ENCODE measurements at places on chromosomes 7 and 10.
A peak's percentile ranks its signal among the peaks of the same experiment; 100 is the strongest.

DNA sequence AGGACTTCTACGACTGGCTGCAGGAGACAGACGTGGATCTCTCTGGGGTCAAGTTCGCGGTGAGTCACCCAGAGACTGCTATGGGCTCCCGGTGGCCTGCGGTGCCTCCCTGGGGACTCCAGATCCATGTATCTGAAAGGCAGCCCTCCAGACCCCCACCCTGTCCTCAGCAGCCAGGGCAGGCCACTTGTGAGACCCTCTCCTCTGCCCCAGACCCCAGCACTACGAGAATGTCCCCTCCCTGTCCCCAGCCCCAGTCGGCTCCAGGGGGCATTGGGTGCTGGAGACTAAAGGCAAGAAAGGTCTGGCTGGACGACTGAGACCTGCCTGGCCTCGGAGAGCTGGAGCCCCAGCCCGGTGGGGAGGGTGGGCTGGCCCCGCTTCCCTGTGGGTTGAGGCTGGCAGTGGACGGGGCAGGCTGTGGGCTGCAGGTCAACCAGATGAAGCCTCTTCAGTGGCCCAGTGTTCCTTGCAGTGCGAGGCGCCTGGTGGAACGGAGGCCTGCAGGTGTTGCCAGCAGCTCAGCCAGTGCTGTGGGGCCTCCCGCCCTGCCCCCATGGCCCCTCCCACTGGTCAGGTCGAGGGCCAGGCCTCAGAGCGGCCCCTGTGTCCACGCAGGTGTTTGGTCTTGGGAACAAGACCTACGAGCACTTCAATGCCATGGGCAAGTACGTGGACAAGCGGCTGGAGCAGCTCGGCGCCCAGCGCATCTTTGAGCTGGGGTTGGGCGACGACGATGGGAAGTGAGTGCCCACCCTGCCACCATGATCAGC, 13.8 kb downstream of the TMEM120A start:
- DNase-seq: no peak

- DNase-seq: no peak
These were observed 23.8 kb upstream of the FBXW4 start for GRCh38 chr10:101718690-101719275.

DNA sequence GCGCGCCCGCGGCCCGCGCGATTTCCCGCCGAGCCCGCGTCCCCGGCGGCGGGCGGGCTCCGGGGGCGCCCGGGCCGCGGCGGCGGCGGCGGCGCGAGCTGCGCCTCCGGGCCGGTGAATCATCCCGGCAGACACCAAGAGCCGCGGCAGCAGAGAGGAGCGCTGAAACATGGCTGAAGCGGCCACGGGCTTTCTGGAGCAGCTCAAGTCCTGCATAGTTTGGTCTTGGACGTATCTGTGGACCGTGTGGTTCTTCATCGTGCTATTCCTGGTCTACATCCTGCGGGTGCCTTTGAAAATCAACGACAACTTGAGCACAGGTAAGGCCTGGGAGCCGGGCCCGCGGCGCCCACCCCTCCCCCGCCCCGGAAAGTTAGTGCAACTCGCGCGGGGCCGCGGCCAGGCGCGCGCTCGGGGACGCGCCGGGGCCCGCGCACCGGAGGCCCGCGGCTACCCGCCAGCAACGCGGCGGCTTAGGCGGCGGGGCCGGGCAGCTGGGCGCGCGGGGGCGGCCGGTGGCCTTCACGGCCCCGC, at the start of gene ST7:
Gene ST7, plus strand, starts transcription at position 130 of the 534 bp plus-strand sequence. Its CDS starts 40 bp downstream, at position 170.
- peak; percentile 56 for DNase-seq

DNA sequence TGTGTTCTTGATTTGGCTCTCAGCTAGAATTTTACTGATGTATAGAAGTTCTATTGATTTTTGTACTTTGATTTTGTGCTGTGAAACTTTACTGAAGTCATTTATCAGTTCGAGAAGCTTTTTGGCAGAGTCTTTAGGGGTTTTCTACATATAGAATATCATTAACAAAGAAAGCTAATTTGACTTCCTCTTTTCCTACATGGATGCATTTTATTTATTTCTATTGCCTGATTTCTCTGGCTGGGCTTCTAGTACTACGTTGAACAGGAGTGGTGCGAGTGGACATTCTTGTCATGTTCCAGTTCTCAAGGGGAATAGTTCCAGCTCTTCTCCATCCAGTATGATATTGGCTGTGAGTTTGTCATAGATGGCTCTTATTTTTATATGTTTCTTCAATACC, 65.4 kb downstream of the RNF133 start:
- DNase-seq: no peak

Data from activated CD4-positive, alpha-beta T cell treated with anti-CD3 and anti-CD28 coated beads, Interleukin-2, amount 10 ng/mL, durations not matched to agents 7 days and 5 days (primary cell).